ENCODE measurements at places on chromosomes 2 and 18.
A peak's percentile ranks its signal among the peaks of the same experiment; 100 is the strongest.

- DNase-seq, result no peak
Observed at GRCh38 chr2:223945755-223946154, 620 bp upstream of the WDFY1 start.

DNA sequence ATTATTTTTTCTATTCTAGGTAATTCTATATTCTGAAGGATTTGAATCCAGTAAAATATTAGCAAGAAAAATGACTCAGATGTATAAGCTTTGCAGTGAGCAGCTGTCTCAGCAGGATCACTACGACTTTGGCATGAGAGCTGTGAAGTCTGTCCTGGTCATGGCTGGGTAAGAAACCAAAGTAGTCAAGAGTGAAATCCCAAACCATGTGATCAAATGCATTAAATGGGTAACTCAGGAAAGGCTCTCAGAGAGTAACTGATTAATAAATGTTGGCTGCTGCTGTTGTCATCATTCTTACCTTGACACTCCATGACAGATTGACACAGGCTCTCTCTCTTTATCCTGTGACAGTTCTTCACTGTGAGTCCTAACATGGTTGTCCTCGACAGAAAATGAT, 124.1 kb downstream of the DNAH6 start:
- no peak for DNase-seq

- no peak for DNase-seq
Observed at GRCh38 chr2:240637116-240637900, 12.0 kb downstream of the GPR35 start.

DNA sequence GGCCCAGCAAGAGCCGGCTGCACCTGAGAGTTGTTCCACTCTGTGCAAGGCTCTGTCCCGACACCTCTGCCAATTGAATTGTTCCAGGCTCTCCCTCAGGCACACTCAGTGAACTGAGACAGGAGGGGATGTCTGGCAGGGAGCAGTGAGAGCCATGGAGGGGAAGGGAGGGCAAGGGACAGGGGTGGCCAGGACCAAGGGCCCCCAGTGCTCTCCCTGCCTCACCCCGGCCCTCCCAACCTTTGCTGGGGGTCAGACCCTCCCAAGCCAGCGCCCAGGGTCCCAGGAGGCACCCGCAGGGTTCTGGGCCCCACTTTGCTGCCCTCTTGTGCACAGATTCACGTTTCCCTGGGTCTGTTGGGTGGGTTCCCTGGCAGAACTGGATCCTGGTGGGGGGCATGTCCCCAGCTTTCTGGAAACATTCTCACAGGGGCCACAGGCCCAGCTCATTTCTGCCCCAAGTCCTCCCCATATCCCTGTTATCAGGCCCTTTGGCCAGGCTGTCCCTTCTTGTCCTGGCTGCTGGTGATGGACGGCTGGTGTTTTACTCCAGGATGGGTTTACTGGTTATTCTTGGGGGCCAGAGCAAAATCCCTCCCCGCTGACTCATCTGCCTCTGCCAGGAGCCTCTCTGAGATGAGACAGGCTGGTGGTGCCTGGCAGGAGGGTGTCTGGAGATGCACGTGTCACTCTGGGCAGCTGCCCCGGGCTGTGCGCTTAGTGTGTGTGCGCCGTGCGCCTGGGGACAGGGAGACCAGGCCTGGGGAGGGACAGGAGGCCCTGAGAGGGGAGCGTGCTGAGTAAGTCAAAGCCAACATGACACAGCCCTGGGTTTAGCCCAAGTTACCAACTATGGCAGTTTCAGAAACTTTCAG, 136.5 kb upstream of the CTDP1 start:
- no peak for DNase-seq

- DNase-seq, result no peak
Observed at GRCh38 chr2:200482194-200482593, 27.7 kb downstream of the KCTD18 start.

GRCh38 chr2:27021253-27022049, 11.3 kb upstream of the TMEM214 start:
- no peak for DNase-seq

GRCh38 chr2:108988796-108989713, at the start of gene EDAR:
Gene EDAR, minus strand, starts transcription at chr2:108989220. Its CDS starts 58,206 bp downstream, at chr2:108931014.
- DNase-seq, result no peak

GRCh38 chr2:237354892-237355291, 59.1 kb downstream of the COL6A3 start:
- no peak for DNase-seq

DNA sequence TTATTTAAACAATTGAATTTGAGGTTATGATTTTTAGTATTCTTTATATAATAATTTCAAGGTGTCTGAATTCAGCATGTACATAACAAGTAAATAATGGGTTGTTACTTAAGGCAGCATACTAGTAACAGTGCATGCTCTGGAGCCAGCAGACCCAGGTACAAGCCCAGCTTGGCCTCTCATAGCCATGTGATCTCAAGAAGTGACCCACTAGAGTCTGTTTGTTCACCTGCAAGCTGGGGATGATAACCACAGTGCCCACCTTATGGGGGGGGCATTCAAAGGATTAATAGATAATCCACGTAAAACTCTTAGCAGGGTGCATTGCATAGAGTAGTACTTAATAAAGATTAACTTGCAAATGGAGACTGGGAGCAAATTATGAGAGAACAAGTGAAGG, 163.6 kb downstream of the TRABD2A start:
- DNase-seq, result no peak

DNA sequence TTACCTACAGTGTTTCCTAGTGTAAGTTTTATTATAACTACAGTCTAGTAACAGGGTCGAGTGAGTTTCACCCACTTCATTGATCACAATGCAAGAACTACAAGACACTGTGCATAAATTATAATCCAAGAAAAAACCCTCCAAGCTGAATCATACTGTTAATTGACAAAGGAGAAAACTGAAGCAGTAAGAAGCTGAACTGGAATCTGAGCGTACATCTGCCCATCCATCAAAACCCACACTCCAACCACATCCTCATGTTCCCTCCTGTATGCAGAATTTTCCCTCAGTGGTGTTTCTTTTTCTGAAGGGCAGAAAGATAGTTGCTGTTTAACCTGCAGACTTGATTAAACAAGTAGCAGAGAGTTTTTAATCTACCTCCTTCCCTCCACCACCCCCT, 49.5 kb upstream of the KIDINS220 start:
- no peak for DNase-seq

GRCh38 chr2:213806125-213806726, 522.0 kb downstream of the SPAG16 start:
- DNase-seq, result peak; percentile 30

- no peak for DNase-seq
Observed at GRCh38 chr2:195594248-195594647, 62.8 kb upstream of the SLC39A10 start.

GRCh38 chr2:13158466-13158865, 441.7 kb downstream of the TRIB2 start:
- DNase-seq, result no peak

DNA sequence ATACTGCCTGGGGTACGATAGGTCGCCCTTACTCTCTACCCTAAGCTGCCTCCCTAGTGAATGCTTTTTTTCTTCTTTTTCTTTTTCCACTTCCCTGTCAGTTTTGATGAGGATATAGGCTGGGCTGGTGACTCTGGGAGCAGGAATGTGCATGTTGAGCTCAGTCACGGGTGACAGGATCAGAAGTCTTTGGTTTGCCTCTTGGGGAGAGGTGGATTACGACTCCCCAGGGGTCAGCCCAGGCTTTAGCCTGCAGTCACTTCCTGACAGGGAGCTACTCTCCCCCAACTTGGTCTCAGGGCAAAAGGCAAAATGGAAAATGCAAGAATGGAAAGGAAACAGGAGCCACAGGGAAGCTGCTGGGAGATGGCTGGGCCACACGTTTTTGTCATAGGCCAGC, 57.3 kb downstream of the THNSL2 start:
- DNase-seq, result no peak
